ENCODE measurements at places on chromosomes 2 and 18. TPM values are rescaled to one million over a fixed set of nuclear protein-coding genes. Genes with fewer than 3 reads are reported as not detected.
A peak's percentile ranks its signal among the peaks of the same experiment; 100 is the strongest.

DNA sequence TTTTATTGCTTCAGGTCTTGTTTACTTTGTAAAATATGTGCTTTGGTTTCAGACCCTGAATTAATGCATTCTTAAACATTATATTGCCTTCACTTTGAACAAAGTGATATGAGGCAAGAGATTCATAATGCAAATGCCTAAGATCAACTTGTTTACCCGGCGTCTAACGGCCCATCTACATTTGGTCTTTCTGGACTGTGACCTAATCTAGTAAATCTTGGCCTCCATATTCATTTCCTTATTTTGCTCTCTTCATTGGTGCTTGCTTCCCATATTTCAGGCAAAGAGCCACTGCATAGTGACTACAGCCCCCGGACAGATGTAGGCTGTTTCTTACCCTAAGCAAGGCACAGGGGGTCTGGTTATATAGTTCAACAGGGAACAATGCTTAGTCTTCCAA, 53.0 kb upstream of the SLC39A10 start:
- DNase-seq, result no peak

DNA sequence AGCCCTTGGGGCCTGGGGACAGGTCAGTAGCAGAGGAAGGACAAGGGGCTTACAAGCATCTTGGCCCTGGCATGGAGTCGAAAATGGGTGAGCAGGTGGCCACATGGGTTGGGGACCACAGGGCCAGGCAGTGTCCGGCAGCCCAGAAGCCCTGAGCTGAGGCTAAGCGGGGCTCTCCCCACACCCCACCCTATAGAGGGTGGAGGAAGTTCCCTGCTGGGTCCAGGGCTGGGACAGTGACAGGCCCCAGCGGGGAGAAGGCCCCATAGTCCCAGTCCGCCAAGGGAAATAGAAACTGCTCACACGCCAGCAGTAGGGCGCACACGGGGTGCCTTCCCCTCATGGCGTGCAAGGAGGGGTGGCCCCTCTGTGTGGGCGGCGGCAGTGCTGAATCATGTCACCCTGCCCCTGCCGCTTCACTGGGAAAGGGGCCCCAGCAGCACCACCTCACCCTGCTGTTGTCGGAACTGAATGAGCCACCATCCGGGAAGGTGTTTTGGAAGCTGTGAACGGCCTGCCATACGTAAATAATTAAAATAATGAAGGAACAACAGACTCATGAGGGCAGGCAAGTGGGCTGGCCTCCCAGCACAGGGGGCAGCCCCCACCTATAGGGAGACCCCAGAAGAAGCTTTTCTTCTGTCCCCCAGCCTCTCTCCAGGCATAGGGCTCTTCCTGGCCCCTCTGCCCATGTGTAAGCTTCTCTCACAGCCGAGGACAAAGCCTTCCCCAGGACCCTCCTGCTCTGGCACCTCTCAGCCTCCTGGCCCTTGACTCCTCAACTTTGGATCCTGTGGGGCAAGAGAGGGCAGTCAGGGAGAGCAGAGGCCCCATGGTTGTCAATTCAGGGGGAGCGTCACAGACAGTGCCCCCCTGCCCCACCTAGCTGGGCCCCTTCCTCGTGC, 12.7 kb upstream of the DUSP2 start:
- peak; percentile 67 for DNase-seq

- DNase-seq, result no peak
These were observed 4.0 kb upstream of the CKAP2L start for GRCh38 chr2:112768432-112768831.

- no peak for DNase-seq
These were observed 228.2 kb downstream of the CCDC178 start for GRCh38 chr18:33212363-33212762.

GRCh38 chr2:196288006-196288538, 116.7 kb upstream of the STK17B start:
- no peak for DNase-seq

GRCh38 chr2:120473522-120474271, 127.8 kb downstream of the INHBB start:
- DNase-seq, result no peak

- DNase-seq, result no peak
These were observed 12.8 kb downstream of the CNNM3 start for GRCh38 chr2:96828874-96829273.

GCKR gene
- not detected for total RNA-seq

RAX gene
- not detected for total RNA-seq

GYPC gene
- 137 TPM for total RNA-seq

TEX44 gene
- total RNA-seq, result not detected
